ENCODE measurements at places on chromosomes 3 and 15.

GRCh38 chr3:87410110-87410509 lies 133.7 kb upstream of the POU1F1 start:
- H3K36me3 ChIP-seq, result no peaks in the 10 kb centered on the region
- no peaks in the 10 kb centered on the region for H3K4me1 ChIP-seq
- H3K4me3 ChIP-seq, result no peak overlapping the region
- DNase-seq, result no peak
- H3K27ac ChIP-seq, result no peak overlapping the region

DNA sequence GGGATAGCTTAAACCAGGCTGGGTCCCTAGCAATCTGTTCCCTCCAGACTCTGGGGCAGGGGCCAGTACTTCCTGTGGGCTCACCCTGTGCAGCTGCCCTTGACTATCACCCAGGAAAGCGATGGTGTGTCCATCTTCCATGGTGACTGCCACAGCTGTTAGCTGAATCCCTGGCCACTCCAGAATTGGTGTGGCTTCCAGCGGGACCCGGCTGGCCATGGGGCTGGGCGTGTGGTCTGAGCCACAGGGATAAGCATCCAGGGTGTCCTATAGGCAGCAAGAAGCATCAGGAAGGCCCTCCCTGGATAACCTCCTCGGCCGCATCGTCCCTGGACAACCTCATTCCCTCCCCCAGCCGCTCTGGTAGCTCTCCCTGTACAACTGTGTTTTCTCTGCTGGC lies 7.2 kb downstream of the PLXNB1 start:
- no peak overlapping the region for H3K27ac ChIP-seq
- H3K4me3 ChIP-seq, result no peak overlapping the region
- peaks cover 82% of the 10 kb centered on the region for H3K36me3 ChIP-seq
- no peaks in the 10 kb centered on the region for H3K27me3 ChIP-seq
- peaks cover 18% of the 10 kb centered on the region for H3K4me1 ChIP-seq

GRCh38 chr3:47440131-47440530 lies 35.6 kb downstream of the SCAP start:
- no peak overlapping the region for H3K4me3 ChIP-seq
- peaks cover 17% of the 10 kb centered on the region for H3K4me1 ChIP-seq
- DNase-seq, result no peak
- H3K36me3 ChIP-seq, result peaks cover 26% of the 10 kb centered on the region
- no peaks in the 10 kb centered on the region for H3K27me3 ChIP-seq

- no peaks in the 10 kb centered on the region for H3K27me3 ChIP-seq
- no peaks in the 10 kb centered on the region for H3K4me1 ChIP-seq
- no peak for DNase-seq
- H3K27ac ChIP-seq, result no peak overlapping the region
Measured at GRCh38 chr3:143330296-143330868, 210.8 kb downstream of the CHST2 start.

- no peak overlapping the region for H3K4me3 ChIP-seq
- H3K4me1 ChIP-seq, result no peaks in the 10 kb centered on the region
- DNase-seq, result no peak
- no peak overlapping the region for H3K27ac ChIP-seq
- H3K36me3 ChIP-seq, result no peaks in the 10 kb centered on the region
- H3K27me3 ChIP-seq, result no peaks in the 10 kb centered on the region
Measured at GRCh38 chr15:50234764-50235163, 30.8 kb downstream of the HDC start.

DNA sequence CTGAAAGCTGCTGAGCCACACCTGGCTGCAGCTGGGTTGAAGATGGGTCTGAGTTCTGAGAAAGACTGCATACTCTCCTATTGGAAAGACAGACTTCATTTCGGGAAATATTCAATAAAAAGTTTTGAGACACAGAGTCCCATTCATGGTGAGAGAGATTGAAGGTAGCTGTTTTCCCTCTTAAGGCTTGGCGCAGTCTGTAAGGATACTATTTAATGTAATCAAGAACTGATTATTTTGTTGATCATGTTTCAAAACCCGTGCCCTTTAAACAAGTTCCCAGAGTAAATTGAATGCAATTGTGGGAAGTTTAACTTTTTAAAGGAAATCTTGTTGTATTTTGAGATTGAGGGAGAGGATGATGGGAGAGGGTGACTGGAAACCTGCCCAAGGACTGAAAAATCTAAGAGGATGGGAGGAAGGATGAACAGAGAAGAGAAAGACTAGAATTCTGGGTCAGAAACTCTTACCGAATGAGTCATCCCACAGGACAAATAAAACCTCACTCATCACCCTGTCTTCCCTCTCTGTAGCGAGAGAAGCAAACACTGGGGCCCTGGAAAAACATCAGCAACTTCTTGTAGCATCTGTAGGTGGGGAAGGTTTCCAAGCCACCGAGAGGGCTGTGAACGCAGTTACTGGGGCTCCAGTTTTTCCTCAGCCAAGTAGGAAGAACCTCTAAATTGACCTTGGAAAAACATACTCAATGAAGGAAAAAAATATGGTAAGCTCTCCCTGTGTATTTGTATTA lies 193.2 kb upstream of the TPRG1 start:
- H3K4me3 ChIP-seq, result no peak overlapping the region
- H3K27me3 ChIP-seq, result no peaks in the 10 kb centered on the region
- DNase-seq, result no peak

GRCh38 chr15:25189551-25189950 lies 234.8 kb downstream of the SNRPN start:
- no peaks in the 10 kb centered on the region for H3K27me3 ChIP-seq
- H3K4me1 ChIP-seq, result no peaks in the 10 kb centered on the region
- no peak overlapping the region for H3K27ac ChIP-seq
- no peak overlapping the region for H3K4me3 ChIP-seq
- no peaks in the 10 kb centered on the region for H3K36me3 ChIP-seq
- DNase-seq, result no peak

- no peak overlapping the region for H3K27ac ChIP-seq
- no peaks in the 10 kb centered on the region for H3K36me3 ChIP-seq
- no peak for DNase-seq
- no peaks in the 10 kb centered on the region for H3K27me3 ChIP-seq
- H3K4me1 ChIP-seq, result peaks cover 4% of the 10 kb centered on the region
- no peak overlapping the region for H3K4me3 ChIP-seq
Measured at GRCh38 chr15:101433396-101433795, 56.1 kb downstream of the PCSK6 start.

DNA sequence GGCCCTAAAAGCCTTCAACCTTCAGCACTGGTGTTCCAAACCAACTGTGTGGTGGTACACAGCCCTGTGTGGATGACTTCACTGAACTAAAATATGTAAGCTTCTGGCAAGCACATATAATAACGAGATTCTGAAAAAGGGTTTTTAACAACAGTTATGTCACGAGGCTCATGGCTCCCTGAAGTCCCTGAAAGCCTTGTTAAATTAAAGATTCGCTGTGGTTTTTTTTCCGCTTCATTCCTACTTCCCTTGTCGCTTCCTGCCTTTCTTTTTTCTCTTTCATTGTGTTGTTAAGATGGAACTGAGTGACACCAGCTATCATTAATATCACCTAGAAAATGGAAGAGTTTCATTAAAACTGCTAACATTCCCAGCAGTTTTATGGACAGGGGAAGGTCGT lies 3.5 kb downstream of the RORA start:
- no peak for DNase-seq
- peaks cover 13% of the 10 kb centered on the region for H3K27me3 ChIP-seq
- H3K36me3 ChIP-seq, result no peaks in the 10 kb centered on the region
- no peaks in the 10 kb centered on the region for H3K4me1 ChIP-seq
- no peak overlapping the region for H3K4me3 ChIP-seq

DNA sequence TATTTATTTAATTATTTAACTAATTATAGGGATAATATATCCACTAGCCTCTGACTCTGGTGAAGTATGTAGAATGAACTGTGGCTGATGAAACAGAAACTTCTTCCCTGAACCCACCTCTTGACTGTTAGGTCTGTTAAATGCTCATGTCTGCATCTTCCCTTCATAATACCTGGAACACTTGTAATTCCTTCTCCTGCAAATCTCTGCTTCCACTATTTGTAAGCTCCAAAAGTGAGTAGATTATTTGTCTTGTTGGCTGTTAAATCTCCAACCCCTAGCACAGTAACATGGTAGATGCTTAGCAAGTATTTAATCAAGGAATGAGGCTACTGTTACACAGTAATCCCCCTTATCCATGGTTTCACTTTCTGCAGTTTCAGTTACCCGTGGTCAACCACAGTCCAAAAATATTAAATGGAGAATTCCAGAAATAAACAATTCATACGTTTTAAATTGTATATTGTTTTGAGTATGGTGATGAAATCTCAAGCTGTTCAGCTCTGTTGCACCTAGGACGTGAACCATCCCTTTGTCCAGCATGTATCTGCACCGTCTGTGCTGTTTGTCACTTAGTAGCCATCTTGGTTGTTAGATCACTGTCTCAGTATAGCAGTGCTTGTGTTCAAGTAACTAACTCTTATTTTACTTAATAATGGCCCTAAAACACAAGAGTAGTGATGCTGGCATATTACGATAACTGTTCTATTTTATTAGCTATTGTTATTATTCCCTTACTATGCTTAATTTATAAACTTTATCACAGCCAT lies 5.7 kb downstream of the TTBK2 start:
- H3K4me1 ChIP-seq, result peaks cover 24% of the 10 kb centered on the region
- no peak for DNase-seq
- peaks cover 5% of the 10 kb centered on the region for H3K36me3 ChIP-seq

GRCh38 chr3:128503164-128503651 lies 10.2 kb upstream of the GATA2 start:
- peaks cover 5% of the 10 kb centered on the region for H3K4me1 ChIP-seq
- no peak for DNase-seq
- H3K36me3 ChIP-seq, result no peaks in the 10 kb centered on the region
- H3K27me3 ChIP-seq, result no peaks in the 10 kb centered on the region
- no peak overlapping the region for H3K27ac ChIP-seq
- no peak overlapping the region for H3K4me3 ChIP-seq

DNA sequence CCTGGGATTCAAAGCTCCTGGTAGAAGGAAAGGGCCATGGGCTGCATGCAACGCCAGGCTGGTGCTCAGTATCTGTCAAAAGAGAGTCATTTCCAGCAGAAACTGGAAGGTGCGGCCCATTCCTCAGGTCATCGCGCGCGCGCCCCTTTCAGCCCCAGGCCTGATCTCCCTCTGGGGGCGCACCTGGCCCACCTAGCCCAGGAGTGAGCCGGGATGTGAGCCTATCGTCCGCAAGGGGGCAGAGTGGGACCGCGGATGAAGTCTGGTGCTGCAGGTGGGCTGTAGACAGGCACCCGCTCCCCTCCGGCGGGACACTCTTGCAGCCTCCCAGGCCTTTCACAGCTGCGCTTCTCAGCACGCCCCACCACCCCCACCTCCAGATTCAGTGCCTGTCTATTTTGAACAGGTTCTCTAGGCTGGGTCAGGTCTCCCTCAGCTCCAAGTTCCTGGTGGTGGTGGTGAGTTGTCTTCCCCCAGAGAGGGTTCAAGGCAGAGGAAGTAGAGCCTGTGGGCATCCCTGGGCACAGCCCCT lies 5.8 kb upstream of the RPL29 start:
- H3K27me3 ChIP-seq, result no peaks in the 10 kb centered on the region
- H3K27ac ChIP-seq, result no peak overlapping the region
- no peaks in the 10 kb centered on the region for H3K36me3 ChIP-seq
- no peak overlapping the region for H3K4me3 ChIP-seq
- DNase-seq, result no peak

DNA sequence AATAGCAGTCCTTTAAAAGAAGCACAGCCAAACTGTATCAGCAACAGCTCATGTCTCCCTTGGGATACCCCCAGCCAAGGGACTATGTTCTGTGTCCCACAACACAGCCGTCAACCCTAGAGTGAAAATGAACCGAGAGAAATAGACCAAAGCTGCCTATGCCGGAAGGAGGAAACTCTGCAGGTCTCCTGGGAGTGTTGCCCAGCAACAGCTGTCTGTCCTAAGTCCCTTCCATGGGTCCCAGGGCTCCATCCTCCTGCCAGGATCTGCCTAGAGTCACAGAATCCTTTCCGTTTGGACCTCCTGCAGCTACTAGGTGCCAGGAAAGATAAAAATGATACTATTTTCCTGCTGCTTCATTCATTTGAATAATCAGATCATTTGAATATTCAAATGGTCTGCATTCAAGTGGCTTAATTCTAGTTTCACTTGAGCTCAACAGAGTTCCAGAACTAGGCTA lies 53.1 kb downstream of the TRANK1 start:
- H3K4me3 ChIP-seq, result no peak overlapping the region
- H3K27me3 ChIP-seq, result no peaks in the 10 kb centered on the region
- H3K4me1 ChIP-seq, result no peaks in the 10 kb centered on the region
- no peak for DNase-seq
- H3K36me3 ChIP-seq, result no peaks in the 10 kb centered on the region

DNA sequence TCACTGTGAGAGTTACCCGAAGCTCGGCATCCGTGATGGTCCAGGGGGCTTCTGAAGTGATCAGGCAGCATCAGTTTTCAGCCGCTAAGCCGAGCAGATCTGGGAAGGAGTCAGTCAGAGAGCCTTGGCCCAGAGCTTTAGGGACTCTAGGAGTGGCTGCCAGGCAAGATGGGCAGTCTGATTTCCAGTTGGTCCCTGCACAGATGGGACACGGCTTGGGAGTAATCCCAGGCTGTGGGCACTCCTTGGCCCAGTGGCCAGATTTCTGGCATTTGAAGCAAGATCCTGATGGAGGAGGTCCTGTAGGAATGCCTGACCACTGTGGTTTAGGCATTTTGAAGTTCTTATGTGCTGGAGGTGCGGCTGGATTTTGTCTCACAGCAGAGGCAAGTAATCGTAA lies 10.5 kb upstream of the IP6K2 start:
- no peak overlapping the region for H3K4me3 ChIP-seq
- no peak overlapping the region for H3K27ac ChIP-seq
- H3K36me3 ChIP-seq, result no peaks in the 10 kb centered on the region
- DNase-seq, result no peak
- H3K4me1 ChIP-seq, result no peaks in the 10 kb centered on the region

DNA sequence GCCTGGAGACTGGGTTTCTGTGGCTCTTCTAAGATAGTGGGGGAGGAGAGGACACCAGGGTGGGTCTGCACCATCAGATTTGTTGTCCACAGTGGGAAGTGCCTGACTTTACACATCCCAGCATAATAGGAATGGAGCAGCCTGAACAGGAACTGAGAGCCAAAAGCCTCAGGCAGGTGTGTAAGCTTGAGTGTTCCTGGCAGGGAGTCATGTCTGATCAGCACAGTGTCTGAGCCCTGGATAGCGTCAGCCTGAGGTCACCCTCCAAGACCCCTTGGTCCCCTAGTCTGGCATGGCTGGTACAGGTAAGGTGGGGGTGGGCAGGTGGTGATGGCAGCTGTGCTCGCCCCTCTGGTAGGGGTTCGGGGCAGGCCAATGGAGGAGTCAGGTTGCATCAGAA lies 20.2 kb downstream of the INSYN1 start:
- H3K4me1 ChIP-seq, result no peaks in the 10 kb centered on the region
- no peak overlapping the region for H3K27ac ChIP-seq
- H3K4me3 ChIP-seq, result no peak overlapping the region

- peaks cover 20% of the 10 kb centered on the region for H3K4me1 ChIP-seq
- no peaks in the 10 kb centered on the region for H3K27me3 ChIP-seq
- DNase-seq, result no peak
- no peak overlapping the region for H3K4me3 ChIP-seq
Measured at GRCh38 chr3:8529738-8530525, 28.3 kb downstream of the LMCD1 start.

DNA sequence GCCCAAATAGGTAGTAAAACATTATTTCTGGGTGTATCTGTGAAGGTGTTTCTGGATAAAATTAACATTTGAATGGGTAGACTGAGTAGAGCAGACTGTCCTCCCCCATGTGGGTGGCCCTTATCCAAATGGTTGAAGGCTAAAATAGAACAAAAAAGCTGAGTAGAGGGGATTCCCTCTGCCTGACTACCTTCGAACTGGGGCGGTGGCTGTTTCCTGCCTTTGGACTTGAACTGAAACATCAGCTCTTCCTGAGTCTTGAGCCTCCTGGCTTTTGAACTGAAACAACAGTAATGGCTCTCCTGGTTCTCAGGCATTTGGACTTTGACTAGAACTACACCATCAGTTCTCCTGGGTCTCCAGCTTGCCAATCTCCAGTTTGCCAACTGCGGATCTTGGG lies 4.4 kb upstream of the GPR176 start:
- DNase-seq, result no peak
- no peak overlapping the region for H3K27ac ChIP-seq

Data from RWPE2 (cell line).